ENCODE measurements at places on chromosomes 5 and 9.
A peak's percentile ranks its signal among the peaks of the same experiment; 100 is the strongest.

DNA sequence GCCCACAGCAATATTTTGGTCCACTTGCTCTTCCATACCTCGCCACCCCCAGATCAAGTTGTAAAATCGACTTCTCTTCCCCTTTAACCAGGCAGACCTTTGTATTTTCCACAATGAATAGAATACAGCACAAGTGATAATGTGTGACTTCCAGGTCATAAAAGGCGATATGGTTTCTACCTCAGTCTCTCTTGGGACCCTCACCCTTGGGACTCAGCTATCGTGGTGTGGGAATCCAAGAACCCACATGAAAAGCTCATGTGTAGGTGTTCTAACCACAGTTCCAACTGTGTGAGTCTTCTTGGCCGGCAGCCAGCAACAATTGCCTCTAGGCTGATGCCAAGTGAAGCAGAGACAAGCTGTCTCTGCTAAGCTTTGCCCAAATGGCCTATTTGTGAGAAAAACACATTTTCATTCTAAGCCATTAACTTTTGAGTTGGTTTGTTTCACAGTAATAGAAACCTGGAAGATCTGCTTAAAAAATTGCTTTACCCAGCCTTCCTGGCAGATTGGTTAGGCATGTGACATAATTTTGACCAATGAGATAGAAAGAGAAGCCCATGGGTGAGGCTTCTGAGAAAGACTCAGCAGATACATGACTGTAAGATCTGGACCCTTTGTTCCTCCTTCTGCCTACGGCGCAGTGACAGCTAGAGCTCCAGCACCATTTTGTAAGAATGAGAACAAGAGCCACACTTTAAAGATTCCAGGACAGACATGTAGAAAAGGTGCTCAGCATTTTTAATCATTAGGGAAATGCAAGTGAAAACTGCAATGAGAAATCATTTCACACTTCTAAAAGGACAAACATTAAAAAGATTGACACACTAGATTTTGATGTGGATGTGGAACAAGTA lies 18.3 kb upstream of the MLLT3 start:
- no peak for DNase-seq

- no peak for DNase-seq
These were observed 471.1 kb downstream of the PLK2 start for GRCh38 chr5:57988813-57989212.

- DNase-seq: no peak
These were observed 26.0 kb downstream of the ERP44 start for GRCh38 chr9:100072805-100073204.

GRCh38 chr5:112412346-112412745 lies 6.7 kb downstream of the EPB41L4A start:
- no peak for DNase-seq

GRCh38 chr9:78294290-78295176 lies 2.4 kb upstream of the PSAT1 start:
- DNase-seq: no peak

DNA sequence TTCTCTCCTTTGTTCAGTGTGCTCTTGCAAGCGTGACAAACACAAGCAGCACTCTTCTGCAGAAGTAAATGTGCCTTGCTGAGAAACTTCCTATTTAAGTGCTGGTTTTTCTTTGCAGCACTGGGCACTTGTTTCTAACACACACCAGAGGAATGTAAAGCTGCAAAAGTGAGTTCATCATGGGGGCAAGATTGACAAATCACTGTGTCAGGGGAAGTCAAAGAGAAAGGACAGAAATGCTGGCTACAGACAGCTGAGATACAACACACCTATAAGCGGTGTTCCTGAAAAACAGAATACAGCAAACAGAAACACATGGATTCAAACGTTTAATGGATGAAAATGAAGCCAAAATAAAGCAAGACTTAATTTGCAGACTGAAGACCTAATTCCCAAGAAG lies 19.6 kb downstream of the ROR2 start:
- DNase-seq: no peak

DNA sequence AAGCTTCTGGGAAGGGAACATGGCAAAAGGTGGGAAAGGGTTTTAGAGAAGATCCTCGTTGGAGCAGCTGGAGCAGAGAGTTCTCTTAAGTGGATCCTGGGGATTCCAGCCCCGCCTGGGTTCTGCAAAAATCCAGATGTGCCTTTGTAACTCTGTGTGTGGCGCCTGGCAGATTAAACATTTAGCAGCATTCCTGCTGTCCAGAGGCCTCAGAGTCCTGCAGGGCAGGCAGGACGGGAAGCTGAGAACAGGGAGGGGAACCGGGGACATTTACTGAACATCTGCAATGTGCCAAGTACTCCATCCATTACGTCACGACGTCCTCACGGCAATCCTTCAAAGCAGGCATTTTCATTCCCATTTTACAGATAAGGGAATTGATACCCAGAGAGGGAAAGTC lies 6.0 kb downstream of the EIF4E1B start:
- DNase-seq: peak; percentile 49

- DNase-seq: no peak
These were observed 161.2 kb downstream of the ZNF462 start for GRCh38 chr9:107024193-107024592.

DNA sequence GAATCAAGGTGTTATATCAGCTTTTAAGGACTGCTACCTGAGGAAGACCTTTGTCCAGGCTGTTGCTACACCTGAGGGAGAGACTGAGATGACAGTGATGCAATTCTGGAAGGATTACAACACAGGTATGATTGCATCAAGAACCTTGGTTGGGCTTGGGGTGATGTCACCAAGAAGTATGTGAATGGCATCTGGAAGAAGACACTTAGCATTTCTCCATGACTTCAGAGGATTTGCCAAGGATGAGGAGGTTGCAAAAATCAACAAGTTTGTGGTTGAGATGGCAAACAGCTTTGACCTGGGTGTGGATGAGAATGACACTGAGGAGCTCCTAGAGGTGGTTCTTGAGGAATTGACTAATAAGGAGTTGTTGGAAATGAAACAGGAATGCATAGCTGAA lies 67.9 kb upstream of the PANK3 start:
- no peak for DNase-seq

- DNase-seq: no peak
These were observed 687.9 kb upstream of the RGMB start for GRCh38 chr5:98085593-98085992.

DNA sequence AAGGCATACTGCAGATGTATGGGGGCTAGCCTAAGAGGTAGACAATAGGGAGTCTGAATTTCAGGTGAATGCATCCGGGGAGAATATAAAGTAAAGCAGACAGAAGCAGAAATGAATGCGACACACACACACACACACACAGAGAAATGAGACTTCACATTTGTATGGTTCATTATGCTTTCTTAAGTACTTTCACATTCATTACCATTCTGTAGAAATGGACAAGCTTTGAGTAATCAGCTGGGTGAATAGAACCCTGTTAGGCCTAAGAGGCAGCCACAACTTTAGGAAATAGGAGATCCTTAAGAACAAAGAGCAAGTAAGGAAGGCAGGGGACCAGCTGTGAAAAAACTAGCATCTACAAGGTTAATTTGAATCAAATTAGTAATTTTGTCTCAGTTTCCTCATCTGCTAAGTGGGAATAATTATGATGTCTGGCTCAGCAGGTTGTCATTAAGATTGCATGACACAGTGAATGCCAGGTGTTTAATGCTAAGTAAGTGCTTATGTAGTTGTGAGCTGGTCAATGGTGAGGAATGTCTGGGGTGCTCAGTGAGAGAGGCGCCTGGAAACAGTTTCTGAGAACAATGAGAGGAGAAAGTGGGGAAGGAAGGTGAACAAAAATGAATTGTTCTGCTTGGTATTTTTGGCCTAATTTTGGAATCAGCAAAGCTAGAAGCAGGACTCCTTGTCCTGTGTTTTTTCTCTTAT lies 265.8 kb upstream of the CLINT1 start:
- peak; percentile 27 for DNase-seq

DNA sequence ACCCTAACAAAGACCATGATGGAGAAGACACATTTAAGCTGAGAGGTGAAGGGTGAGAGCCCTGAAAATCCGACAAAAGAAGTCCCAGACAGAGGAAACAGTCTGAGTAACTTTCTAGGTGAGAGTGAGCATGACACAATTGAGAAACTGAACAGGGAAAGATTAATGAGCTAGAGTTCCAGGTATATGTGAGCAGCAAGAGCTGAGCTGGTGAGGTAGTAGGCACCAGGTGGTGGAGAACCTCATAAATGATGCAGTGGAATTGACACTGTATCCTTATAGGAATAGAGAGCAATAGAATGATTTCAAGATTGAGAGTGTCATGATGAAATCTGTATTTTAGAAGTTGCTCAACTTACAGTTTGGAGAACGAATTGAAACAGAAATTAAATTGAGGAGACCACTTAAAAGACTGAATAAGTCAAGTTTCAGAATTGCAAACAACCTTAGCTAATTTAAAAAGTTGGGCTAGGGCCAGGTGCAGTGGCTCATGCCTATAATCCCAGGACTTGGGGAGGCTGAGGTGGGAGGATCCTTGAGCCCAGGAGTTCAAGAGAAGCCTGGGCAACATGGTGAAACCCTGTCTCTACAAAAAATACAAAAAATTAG lies 89.8 kb downstream of the NREP start:
- no peak for DNase-seq

- DNase-seq: peak; percentile 27
These were observed 437.0 kb downstream of the ZNF608 start for GRCh38 chr5:124309241-124309980.

- DNase-seq: peak; percentile 73
These were observed 8.5 kb downstream of the GRHPR start for GRCh38 chr9:37430841-37431597.

DNA sequence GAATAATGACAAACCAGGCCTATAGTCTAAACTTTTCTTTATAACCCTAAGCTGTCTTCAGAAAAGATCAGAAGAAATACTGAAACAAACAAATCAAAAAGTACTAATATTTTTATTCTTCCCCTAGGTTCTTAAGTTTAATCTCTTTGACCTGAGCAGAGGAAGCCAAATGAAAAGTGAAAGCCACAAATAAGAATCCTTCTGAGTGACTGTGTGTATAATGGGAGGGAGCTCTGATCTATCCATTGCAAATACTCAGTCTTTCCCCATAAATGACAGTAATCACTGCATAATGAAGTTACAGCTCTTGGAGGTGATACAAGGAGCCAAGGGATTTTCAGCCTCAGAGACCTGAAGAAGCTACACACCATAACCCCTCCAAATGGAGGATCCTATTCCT lies 126.9 kb upstream of the ATP10B start:
- DNase-seq: no peak

DNA sequence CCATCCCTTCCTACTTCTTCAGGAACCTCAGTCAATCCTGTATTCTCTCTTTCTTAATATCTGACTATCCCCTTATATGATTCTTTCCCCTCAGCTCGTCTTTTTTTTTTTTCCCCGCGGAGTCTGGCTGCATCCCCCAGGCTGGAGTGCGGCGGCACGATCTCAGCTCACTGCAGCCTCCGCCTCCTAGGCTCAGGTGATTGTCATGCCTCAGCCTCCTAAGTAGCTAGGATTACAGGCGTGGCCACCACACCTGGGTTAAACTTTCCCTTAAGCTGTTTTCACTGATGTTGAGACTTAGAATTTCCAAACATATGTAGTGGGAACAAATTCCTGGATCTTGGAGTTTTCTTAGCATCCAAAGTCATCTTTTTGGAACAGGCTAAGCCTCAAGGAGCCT lies 13.3 kb upstream of the RUSC2 start:
- no peak for DNase-seq

- DNase-seq: peak; percentile 34
These were observed 64.7 kb downstream of the STK10 start for GRCh38 chr5:172123269-172123692.

DNA sequence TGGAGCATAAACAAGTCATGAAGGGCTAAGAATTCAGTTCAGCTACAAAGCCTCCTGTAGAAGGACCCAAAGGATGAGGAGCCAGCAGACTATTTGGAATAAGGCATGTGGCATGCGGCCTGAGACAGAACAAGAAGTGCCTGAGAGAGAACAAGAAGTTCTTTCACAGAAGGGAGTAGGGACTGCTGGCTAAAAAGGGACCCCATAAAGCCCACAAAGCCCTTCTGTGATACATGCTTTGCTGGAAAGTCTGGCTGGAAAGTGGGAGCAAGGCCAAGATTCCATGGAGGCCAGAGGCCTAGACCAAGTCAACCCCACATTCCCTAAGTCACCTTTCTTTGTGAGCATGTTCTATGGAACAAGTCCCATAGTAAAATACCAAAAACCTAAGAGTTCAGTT lies 35.9 kb upstream of the UBAP2 start:
- no peak for DNase-seq

GRCh38 chr5:177482359-177482795 lies 8.9 kb upstream of the DBN1 start:
- no peak for DNase-seq

DNA sequence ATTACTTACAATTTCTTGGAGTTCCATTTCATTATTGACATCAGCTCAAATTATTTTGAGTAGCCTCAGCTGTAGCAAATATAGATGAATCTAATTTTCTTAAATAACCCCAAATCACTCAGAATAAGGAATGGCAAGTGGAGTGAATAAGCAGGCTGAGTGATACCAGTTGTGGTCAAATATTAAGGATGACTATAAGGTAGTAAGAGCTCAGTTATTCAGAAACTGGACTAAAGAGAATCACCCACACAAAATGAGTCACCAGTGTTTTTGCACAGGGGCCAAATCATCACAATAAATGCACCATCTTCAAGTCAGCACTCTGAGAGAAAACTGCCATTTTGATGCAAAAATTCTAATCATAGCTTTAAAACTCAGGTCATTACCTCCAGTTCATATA lies 128.9 kb upstream of the TARS1 start:
- no peak for DNase-seq

- DNase-seq: no peak
These were observed 143.2 kb downstream of the BOD1 start for GRCh38 chr5:173473288-173473687.

GRCh38 chr9:110298043-110298605 lies 39.5 kb downstream of the TXNDC8 start:
- DNase-seq: no peak

DNA sequence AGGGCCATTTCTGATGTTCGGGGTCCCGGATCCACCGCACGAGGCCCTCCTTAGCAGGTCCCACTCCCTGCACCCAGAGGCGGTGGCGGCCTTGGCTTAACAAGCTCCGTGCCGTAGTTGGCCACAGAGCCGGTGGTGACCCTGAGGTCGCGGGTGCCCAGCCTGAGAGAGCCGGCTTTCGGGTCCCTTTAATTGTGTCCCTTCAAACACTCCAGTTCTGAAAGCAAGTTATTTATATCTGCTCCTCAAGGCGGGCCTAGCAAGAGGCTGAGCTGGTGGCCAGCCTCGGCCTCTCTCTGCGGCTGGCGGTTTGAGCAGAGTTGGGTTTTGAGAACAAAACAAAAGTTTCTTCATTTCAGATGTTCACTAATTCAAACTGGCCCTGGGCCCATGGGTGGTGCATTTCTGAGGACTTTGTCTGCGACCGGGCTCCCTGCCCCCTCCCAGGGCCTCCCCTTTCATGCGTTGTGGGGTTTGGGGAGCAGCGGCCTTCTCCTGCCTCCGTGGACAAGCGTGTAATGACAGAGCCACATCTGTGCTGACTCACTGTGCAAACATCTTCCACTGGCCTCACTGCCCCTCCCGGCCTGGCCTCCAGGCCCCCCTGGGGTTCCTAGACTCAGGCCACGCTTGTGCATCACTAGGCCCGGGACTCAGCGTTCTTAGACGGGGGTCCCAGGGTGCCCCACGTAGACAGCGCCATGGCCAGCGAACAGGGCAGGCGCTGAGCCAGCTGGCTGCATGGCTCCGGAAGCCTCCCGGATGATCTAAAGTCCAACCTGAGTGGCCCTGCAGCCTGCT lies 49.4 kb upstream of the COL5A1 start:
- no peak for DNase-seq

Data from neural progenitor cell (in vitro differentiated cells).